Colonic mucosa (tissue), 4 donors: ENCODE measurements at places on chromosomes 3 and 15. TPM values are rescaled to one million over a fixed set of nuclear protein-coding genes. Genes with fewer than 3 reads are reported as not detected.

FHIT gene
- 7.7 TPM for total RNA-seq

LRRC31 gene
- 42.0 TPM for total RNA-seq

DAZL gene
- total RNA-seq = not detected

DNA sequence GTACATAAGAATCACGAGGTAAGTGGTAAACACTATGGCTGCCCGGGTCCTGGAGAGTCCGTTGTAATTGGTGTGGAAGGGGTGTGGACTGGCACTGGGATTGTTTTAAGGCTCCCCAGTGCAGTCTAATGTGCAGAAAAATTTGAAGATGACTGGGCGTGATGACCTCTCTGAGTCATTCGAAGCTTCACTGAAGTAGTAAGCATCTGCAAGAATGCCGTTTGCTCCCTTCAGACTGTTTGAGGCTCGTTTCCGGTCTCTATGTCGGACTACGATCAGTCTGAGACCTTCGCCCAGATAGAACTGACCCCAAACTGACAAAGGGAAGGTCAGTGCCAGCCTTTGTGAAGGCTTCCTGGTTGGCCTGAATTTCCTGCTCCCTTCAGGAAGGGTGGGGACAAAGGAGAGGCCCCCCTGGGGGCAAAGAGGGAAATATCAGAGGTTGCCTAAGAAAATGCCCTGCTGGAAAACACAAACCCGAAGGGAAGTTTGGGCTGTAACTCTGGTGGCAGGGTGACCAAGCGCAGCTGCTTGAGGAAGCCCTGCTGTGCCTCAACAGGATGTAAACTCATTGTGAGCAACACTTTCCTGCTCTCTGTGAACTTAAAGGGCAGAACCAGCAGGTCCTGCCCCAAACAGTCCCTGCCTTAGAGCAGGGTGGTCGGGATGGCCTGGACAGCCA, 34.6 kb downstream of the BTD start:
- DNase-seq = no peak

GRCh38 chr3:55984626-55985025, 483.6 kb downstream of the ERC2 start:
- no peak for DNase-seq

DNA sequence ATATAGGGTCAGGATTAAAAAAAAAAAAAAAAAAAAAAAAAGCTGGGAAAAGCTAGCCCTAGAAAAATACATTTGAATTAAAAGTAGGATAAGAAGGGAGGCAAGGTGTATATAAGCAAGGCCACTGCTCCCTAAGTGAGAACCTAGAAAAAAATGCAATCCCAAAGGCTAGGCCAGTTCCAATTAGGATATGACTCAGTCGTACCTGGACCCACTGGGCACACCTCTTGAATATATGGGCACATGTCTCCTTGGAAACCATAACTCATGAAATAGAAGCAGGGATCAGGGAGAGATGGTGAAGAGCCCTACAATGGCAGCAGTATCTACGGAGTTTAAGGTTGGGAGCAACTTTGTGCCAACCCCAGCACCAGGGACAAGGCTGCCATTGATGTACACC, 314.1 kb upstream of the IL12A start:
- no peak for DNase-seq

DNA sequence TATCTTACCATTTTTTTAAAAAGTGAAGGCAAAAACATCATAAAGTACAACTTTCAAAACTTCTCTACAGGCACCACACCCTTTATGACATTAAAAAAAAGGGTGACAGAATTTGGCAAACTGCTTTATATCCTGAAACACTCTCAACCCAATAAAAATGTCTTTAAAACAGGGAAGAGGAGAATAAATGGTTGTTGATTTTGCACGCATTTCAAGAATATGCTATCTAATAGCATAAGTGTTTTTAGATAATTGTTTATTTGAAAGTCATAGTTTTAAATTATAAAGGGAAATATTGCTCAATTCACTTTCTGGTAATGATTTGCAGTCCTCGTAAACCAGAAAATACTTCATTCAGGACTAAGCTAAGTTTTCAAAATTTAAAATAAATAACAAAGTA, 1.7 kb upstream of the PCOLCE2 start:
- no peak for DNase-seq
